ENCODE measurements at places on chromosomes 5 and 9.

DNA sequence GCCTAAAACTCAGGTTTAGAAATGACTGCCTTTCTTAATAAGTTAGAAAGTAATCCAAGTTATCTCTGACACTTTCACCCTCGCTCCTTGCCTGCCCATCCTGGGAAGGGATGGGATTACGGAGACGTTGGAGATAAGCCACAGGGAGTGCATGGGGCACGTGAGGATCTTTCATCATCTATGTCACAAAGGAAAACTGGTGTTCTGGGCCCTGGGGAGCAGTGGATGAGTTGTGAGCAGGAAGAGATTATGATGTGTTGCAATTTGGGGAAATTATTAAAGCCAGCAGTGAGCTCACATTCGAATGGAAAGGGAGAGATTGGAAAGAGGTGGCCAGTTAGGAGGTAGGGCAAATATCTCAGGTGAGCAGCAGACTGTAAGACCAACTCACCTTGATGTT is 12.8 kb downstream of the AFAP1L1 start:
- DNase-seq: no peak

- no peak for DNase-seq
These were observed 478.5 kb downstream of the PTPRD start for GRCh38 chr9:10134266-10134665.

- no peak for DNase-seq
These were observed 11.4 kb downstream of the PSD2 start for GRCh38 chr5:139806726-139807646.

DNA sequence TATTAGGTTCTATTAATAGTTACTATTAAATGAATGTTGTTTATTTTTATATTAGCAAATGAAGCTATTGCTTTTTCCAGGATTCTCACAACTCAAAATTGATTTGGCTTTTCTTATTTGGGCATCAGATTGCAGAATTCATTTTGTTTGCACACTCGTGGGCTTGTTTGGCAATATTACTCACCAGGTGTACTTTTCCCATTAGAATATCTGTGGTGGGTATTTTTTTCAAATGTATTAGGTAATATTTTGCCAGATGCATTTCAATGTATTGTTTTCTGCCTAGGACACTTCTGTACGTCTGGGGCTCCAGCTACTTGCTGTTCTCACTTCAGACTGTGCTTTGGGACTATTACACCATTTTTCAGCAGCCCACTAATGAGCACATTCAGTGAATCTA is 108.0 kb upstream of the GHR start:
- no peak for DNase-seq

DNA sequence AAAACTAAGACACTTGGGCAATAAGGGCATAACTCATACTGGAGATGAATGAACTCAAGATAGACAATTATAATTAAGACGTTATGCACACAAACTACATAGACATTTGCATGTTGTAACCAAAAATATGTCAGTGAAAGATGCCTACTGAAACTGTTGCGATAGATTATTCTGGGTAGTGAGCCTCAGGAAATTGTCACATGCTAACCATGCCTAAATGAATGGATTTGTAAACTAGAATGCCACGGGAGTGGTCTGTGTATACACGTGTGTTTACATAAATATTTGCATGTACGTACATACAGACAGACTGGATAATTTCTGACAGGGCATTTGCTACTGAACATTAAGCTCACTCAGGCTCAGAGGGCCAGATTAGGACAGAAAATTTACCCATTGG is 1.2 kb downstream of the NIPSNAP3B start:
- no peak for DNase-seq

DNA sequence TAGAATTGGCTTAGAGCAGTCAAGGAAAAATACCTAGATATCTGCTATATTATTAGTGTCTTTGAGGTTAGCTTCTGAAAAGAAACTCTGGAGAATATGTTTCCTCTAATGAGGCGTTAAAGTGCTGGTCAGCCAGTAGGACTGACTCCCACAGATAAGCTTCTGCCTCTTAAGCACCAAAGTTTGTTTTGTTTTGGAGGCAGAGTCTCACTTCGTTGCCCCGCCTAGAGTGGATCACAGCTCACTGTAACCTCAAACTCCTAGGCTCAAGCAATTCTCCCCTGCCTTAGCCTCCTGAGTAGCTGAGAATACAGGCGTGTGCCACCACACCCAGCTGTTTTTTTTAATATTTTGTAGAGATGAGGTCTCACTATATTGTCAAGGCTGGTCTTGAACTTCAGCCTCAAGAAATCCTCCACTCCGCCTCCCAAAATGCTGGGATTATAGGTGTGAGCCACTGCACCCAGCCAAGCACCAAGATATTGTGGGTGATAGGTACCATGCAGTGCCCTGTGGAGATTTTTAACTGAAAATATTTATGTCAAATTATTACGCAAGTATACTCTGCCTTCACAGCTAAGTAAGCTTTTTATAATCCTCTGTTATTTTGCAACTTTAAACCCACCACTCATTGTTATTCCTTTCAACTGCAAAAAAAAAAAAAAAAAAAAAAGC is 24.7 kb upstream of the TMEM171 start:
- no peak for DNase-seq

DNA sequence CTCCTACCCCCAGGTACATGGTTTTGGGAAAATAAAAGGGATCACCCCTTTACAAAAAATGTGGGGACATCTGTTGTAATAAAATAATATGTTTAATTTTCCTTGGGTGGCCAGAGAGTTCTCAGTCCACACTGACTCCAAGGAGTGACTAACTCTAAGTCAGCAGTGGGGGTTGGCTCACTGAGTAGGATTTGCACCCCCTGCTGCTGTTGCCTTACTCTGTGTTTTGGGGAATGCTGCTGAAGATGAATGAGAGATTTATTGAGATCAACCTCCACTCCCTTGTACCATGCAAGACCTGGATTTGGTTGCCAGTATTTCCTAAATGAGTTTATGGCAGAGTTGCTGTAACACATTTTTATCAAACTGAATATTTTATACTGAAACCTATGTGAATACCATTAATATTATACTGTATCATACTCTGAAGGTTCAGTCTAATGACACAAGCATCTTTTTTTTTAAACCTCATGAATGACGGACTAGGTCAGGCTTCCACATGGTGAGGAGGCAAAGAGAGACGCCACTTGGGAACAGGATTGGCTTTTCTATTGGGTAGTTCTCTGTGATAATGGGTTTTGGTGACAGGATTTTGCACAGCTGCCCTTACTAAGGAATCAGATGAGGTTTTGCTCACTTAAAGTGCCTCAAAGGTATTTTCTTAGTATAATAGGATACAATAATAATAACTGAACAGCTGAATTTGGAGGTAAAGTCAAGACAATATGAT is 121.3 kb upstream of the OSMR start:
- DNase-seq: no peak

- DNase-seq: no peak
These were observed 3.5 kb upstream of the LRRC14B start for GRCh38 chr5:187617-188451.

- no peak for DNase-seq
These were observed 208.7 kb downstream of the ARRDC3 start for GRCh38 chr5:91174396-91174795.

- DNase-seq: no peak
These were observed 13.0 kb upstream of the UBAC1 start for GRCh38 chr9:135974220-135974573.

DNA sequence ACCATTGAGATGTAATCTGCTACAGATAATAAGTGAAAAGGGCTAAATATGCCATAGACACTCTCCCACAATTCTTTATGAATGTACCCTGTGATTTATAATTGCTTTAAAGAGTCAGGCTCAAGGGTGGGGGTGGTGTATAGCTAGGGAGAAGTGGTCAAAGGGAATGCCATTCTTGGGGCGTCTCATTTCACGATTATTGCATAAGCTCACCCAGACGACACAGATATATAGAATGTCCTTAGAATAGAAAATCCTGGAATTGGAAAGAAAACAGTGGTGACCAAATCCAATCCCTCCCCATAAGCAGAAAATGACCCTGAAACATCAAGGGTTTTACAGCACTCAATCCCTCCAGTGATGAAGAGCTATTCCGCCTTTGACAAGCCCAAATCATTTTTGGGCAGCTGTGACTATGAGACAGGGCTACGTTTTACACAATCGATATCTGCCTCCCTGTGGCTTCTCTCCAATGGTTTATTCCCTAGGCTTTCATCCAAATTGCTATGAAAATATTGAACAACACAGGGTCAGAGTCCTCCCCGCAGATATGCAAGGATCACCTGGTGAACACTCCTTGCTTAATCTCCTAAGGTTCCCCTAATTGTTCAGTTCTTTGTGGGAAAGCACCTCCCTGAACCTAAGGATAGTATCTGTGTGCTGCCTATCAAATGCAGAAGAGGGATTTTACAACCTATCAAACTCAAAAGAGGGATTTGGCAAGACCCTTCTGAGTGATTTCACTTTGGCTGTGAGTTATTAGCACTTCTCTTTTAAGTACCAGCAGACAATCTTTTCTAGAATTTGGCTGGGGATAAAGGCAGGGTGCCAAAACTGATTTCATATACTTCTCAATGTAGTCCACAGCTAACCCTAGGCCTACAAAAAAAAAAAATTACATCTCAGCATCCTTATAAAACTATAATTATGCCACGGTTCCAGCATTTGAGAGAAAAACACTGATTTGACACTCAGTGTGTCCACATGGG is 144.9 kb upstream of the CDH6 start:
- no peak for DNase-seq

GRCh38 chr9:91945277-91946085 is 4.5 kb downstream of the ROR2 start:
- DNase-seq: no peak

DNA sequence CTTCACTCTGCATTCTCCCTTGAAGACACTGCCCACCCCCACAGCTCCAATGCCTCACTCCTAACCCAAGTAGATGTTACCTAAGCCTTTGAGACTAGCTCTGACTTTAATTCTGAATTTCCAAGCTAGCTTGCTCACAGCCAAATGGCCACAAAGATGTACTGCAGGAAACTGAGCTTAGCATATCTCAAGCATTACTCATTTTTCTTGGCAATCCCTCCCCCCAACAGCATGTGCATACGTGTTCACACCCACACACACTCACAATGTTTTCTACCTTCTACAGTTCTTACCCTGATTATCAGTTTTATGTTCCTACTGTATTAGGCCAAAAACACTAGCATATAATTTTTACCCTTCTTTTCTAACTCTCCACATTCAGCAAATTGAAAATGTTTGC is 13.7 kb upstream of the GRIA1 start:
- no peak for DNase-seq

DNA sequence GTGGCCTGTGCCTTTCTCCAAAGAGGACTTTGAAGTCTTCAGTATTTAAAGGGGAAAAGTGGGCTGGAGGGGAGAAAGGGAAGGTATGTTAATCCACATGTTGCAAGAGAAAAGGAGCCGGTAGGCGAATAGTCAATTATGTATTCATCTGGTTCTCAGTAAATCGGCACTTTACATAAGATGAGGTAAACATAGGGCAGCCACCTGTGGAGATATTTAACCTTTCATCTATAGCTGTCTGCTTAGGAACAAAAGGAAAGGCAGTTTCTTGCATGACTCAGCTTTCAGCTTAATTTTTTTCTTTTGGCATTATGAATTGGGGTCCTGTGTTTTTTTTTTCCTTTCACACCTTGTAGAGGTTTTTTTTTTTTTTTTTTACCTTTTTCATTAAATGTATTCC is 42.2 kb downstream of the FGD3 start:
- no peak for DNase-seq

- no peak for DNase-seq
These were observed 97.8 kb downstream of the FBXW11 start for GRCh38 chr5:171908638-171909037.

DNA sequence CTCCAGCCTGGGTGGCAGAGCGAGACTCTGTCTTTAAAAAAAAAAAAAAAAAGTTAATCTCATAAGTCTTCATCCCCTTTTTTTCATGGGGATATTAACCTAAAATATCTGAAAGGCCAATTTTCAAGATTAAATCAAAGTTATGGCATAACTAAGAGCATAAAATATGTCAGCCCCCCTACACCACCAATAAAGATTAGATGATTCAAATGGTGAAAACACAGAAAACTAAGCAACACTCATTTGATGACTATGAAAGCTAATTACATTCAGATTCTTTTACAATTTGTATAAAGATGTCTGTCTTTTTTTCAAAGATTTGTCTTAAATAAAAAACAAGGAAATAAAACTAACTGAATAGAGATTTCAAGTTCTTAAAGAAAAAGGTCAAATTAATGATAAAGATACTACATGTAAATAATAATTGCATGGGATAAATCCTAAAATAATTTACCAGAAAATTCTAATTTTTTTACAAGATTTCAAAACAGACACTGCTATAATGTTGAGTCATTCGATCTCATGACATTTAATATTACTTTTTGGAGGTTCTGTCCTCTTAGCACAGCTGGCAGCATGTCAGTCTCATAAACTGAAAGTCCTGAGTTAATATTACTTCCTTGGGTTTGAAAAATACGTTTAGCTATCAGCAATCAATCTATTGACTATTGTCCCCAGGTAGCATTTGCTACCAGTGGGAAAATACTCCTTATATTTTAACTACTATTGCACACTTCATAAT is 112.9 kb downstream of the KIAA0825 start:
- no peak for DNase-seq

- DNase-seq: no peak
These were observed 225.3 kb upstream of the RIOK2 start for GRCh38 chr5:97408331-97408730.

GRCh38 chr5:50564079-50564478 is 102.4 kb upstream of the PARP8 start:
- no peak for DNase-seq

DNA sequence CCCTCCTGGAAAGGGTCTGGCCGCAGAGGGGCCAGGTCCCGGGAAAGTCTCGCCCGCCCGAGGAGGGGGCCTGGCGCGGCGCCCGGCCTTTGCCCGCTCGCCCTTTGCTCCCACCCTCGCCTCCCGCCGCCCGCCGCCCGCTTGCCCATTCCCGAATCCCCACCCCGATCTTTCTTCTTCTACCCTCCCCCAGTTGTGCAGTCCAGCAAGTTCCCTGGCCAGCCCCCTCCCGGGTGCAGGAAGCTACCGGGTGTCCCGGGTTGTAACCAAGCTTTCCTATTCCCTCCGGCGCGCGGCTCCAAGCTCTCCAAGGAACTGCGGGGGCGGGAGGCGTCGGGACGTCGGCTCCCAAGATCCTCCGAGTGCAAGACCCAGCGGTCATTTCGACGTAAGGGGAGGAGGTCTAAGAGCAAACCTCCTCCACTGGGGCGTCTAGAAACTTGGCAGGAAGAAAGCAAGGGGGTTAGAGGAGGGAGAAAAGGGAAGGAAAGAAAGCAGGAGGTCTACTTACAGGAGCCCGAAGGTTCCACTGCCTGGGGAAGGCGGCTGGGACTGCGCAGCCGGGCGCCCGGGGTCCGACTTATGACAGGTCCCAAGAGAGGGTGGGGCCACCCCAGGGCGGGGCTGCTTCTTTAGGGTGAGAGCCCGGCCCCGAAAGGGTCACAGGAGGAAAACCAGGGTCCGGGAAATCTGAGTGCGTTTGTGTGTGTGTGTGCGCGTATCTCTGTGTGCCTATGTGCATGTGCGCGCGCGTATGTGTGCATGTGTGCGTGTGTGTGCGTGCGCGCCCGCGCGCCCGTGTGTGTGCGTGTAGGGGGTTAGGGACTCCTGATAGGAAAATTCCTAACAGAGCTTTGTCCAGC is at the start of gene PTGR1:
Gene PTGR1 (minus strand): TSS at position 556 of the 863 bp plus-strand sequence. CDS start 2,225 bp downstream, outside the sequence.
- no peak for DNase-seq
